Cerebellar nuclear complex (tissue), 1 donor: ENCODE measurements at places on chromosomes 4 and X.

DNA sequence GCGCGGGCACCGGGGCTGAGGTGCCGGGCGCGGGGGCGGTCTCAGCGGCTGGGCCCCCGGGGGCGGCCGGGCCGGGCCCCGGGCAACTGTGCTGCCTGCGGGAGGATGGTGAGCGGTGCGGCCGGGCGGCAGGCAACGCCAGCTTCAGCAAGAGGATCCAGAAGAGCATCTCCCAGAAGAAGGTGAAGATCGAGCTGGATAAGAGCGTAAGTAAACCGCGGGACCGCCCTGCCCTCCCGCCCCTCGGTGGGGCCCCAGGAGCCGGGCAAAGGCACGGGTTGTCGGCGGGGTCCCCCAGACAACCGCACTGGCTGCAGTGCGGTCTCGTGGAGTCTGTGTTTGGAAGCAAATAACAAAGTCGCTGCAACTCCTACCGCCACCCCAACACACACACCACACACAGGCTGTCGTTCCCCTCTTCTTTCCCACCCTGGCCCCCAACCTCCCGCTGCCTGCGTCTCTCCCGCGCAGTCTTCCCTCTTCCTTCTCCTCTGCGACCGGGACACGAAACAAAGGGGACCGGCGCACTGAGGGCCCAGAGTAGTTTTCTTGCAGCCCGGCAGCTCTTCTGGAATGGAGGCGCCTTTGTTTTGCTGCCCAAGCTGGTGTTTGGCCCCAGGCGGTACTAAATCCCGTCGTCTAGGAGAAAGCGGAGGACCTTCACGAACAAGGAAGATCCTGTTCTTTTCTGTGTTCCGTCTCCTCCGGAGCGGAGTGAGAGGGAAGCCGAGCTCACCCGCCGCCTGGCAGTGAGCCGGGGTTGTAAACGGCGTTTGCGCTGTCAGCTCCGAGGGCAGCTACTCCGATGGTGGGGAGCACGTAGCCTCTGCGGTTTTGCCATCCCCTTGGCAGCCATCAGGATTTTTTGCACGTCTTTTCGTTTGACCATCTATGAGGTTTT is 788 bp downstream of the SAP30 start:
- peak; percentile 30 for DNase-seq

GRCh38 chr4:84837751-84838150 is 128.7 kb downstream of the WDFY3 start:
- DNase-seq: no peak

DNA sequence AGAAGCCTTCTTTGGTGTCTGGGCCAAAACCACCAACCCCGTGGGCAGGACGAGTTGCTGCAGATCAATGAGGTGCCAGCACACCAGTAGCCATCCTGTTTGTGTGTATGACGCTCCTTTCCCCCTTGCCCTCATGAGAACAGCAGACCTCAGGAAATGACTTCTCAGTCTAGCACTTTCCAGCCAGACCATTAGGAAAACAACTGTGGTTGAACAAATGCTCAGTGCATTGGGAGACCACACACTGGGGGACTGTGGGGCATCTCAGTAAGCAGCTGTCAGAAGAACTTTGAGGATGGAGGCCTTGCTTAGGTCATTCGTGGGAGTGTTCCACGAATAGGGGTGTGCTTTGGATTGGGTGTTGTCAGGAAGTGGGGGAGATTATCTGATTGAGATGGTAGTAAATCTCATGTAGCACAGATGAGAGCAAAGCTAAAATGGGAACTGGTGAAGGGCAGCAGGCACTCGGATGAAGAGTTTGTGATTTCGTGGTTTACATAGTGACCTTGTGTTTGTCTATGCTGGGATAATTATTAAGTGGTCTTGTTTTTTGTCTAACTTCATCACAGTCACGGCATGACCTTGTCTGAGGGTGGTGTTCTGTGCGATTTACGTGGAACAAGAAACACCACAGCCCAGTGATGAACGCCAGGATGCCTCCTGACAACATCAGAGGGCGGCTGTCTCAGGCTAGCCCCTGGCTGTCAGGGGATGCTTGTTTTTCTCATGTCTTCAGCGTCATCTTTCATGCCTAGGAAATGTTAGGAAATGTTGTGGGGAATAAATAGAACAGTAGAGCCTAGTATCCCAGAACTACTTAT is 70.1 kb downstream of the USP46 start:
- DNase-seq: no peak

- DNase-seq: no peak
Measured at GRCh38 chrX:20530406-20530921, 263.8 kb upstream of the RPS6KA3 start.

GRCh38 chr4:141347684-141348083 is 127.0 kb downstream of the ZNF330 start:
- no peak for DNase-seq

- no peak for DNase-seq
Measured at GRCh38 chr4:153472122-153473037, 6.2 kb downstream of the TMEM131L start.

DNA sequence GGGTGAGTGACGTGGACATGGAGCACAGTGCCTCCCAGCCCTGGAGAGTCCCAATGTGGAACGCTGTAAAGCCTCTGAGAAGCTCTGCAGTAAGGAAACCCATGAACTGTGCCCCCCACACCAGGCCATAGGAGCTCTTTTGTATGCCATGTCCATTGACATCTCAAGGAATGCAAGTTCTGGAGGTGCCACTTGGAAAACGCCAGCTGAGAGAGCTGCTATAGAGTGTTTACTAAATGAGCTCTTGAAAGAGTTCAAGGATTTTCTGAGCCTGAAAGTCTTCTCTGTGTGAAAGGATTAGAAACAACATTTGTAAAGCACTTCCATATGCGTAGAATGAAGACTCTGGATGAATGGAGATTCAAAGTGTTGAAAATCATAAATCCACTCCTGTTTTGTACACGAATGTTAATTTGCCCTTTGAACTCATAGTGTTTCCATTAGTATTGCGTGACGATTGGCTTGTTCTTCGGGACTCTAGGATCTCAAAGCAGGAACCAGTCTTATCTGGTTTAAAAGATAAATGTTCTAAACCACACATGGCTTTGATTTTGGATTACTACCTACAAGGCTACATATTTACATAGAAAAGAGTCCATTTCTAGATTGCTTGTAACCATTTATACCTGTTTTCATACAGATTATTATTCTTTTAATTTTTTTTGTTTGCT is 41.8 kb upstream of the STOX2 start:
- no peak for DNase-seq

GRCh38 chrX:118495061-118495921 is at the start of gene DOCK11:
Gene DOCK11 (plus strand): TSS chrX:118495815. CDS start chrX:118495972, 157 bp downstream.
- DNase-seq: no peak

DNA sequence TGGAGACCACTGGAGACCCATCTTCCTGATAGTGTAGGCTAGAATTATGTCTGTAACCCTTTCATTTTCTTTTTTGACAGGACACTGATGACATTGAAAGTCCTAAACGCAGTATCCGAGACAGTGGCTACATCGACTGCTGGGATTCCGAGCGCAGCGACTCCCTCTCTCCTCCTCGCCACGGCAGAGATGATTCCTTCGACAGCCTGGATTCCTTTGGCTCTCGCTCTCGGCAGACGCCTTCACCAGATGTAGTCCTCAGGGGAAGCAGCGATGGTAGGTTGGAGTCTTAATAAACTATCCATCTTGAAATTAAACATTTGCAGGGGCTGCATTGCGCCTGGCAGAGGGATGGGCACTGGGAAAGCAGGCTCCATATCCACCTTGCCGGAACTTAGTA is 75.4 kb downstream of the LIMCH1 start:
- no peak for DNase-seq

- DNase-seq: no peak
Measured at GRCh38 chrX:57905141-57905540, 5.1 kb downstream of the ZXDA start.

GRCh38 chr4:94531991-94532789 is 80.4 kb downstream of the PDLIM5 start:
- DNase-seq: no peak

- DNase-seq: no peak
Measured at GRCh38 chrX:42466332-42467046, 311.5 kb downstream of the PPP1R2C start.

- no peak for DNase-seq
Measured at GRCh38 chr4:142817442-142817841, 28.7 kb downstream of the INPP4B start.

DNA sequence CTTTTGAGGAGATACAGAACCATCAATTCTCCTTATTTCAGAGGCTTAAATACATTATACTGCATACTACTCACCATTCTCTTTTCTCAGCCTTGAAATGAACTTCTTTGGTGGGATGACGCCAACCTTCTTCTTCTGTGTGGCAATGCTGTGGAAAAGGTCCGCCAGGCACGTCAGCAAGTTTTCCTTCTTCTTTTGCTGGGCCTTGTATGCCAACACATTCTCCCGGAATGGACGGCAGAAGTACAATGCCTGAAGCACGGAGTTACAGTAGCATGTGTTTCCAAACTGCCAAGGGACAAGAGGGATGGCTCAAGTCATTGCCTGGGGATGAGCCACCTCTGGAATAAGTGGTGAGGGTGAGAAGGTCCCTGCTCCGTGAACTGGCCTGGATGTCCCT is 31.2 kb downstream of the USP46 start:
- DNase-seq: no peak

DNA sequence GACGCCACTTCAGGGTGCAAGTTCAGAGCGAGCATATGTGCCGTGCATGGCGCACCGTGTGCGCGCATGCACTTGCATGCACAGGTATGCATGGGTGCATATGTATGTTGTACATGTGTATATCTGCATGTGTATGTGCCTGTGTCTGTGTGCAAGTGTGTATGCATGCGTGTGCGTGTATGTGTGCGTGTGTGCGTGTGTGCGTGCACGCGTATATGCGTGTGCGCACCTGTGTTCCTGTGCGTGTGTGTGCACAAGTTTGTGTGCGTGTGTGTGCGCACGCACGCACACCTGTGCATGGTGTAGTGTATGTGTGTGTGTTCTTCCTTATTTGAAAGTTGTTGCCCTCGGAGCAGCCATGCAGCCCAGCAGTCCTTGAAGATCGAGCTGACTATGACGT is 76.8 kb downstream of the GPR143 start:
- DNase-seq: no peak

DNA sequence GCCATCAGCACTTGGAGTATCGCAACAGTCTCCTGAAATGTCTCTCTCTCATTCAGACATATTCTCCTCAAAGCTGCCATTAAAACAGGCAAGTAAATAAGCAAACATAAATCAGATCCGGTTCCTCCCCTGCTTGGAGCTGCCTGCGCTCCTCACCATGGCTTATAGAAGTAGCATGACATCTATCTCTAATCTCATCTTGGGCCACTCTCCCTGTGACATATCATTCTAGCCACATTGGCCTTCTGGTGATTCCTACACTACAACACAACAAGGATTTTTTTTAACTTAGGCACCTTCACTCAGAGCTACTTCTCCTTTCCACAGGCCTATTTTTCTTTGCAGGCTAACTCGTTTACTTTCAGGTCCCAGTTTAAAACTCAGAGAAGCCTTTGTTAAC is 387.9 kb downstream of the ARHGAP24 start:
- DNase-seq: no peak

- no peak for DNase-seq
Measured at GRCh38 chr4:76980261-76980660, 30.7 kb downstream of the SEPTIN11 start.

- DNase-seq: no peak
Measured at GRCh38 chr4:41550308-41550707, 12.4 kb downstream of the LIMCH1 start.

GRCh38 chr4:94678896-94679295 is 78.9 kb upstream of the BMPR1B start:
- DNase-seq: no peak

DNA sequence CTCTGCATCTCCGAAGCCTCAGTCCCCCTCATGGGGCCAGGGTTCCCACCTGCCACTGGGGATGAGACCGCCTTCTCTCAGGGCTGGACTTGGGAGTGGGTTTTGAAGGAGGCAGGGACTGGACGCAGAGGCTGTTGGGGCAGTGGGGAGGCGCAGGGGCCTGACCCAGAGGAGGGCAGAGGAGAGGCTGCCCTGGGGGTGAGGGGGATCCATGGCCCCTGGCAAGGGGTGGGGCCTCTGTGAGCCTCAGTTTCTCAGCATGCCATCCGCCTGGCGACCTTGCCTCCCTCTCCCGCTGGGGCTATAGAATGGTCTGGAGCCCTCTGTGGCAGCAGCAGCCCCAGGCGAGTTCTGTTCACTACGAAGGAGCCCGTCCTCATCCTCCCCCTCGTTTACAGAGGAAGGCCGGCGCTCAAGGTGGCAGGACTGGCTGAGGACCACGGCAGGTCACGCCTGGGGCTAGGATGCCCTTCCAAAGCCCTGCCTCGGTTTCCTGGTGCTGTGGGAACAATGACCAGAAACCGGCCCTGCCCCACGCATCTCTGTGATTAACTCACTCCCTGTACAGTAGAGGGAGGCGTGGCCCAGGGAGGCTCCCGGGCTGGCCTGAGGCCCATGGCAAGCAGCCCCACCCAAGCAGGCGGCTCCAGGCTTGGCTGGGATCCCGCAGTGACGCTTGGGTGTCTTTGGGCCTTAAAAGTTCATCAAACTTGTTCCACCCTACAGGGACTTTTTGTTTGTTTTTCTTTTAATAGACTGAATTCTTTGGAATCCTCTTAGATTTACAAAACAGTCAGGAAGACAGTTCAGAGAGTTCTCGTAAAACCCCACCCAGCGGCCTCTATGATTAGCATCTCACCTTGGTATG is 16.0 kb upstream of the SH3TC1 start:
- no peak for DNase-seq

GRCh38 chr4:66355328-66355727 is 685.0 kb upstream of the EPHA5 start:
- DNase-seq: no peak

- DNase-seq: no peak
Measured at GRCh38 chr4:69576251-69576877, 63.1 kb downstream of the UGT2A2 start.

- DNase-seq: no peak
Measured at GRCh38 chr4:5712517-5712916, 1.5 kb downstream of the EVC start.

- DNase-seq: no peak
Measured at GRCh38 chr4:164888096-164888715, 11.2 kb downstream of the APELA start.

DNA sequence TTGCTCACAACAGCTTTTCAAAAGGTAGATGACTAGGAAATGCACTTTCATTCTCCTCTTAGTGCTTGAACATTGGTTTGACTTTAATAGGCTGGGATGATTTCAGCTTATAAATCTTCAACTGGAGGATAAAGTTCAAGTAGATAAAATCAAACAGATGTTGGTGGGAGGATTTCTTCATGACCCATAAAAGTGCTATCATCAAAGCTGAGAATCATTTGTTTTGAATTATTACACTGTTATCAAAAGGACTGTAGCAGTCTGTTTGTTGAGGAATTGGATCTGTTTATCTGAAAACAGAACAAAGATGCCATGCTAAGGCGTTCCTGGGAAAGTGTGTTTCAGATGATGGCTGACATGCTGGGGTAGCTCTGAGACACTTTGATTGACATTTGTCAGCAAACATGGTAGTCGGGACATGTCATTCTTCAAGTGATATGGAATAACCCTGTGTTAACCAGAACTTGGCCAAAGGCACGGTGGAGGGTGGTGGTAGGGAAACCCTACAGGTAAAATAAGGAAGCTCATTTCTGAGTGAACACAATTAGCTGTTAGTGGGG is 304.0 kb upstream of the PITX2 start:
- no peak for DNase-seq

GRCh38 chrX:153909024-153909979 is 4.8 kb downstream of the AVPR2 start:
- peak; percentile 10 for DNase-seq
